ENCODE measurements at places on chromosomes 4 and X.

GRCh38 chrX:55142206-55142918, 53.5 kb downstream of the PAGE2 start:
- peak; percentile 92 for DNase-seq

DNA sequence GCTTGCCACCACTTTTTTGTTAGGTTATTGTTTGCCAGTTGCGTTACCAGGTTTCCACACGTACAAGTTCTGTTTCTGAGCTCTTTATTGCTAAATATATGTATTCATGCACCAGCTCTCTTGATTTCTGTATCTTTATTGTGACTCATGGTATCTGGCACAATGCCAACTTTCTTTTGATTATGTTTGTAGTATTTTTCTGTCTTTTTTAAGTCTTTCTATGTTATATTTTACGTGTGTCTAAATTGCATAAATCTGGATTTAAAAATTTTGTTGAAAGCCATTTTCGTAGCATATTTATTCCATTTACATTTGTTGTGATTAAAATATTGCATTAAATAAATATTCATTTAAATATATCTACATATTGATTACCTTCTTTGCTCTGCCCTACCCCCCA, 73.8 kb downstream of the KDM6A start:
- peak; percentile 31 for DNase-seq

DNA sequence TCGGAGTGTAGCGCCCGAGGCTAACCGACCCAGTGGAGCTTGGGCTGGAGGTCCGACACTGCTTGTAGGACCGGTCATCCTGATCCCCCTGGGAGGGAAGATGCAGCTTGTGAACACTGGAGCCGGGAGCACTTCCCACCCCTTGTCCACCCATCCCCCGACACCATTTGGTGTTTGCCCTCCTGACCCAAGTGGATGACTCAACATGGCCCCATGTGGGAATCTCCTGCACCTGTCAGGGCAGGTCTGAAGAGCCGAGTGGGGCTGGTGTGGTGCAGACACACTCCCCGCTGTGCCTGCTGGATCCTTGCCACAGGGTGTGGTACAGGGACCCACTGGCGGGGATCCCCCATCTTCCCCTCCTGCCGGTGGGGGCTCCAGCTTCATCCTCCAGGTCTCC, 90.0 kb upstream of the AFAP1 start:
- DNase-seq: peak; percentile 100

DNA sequence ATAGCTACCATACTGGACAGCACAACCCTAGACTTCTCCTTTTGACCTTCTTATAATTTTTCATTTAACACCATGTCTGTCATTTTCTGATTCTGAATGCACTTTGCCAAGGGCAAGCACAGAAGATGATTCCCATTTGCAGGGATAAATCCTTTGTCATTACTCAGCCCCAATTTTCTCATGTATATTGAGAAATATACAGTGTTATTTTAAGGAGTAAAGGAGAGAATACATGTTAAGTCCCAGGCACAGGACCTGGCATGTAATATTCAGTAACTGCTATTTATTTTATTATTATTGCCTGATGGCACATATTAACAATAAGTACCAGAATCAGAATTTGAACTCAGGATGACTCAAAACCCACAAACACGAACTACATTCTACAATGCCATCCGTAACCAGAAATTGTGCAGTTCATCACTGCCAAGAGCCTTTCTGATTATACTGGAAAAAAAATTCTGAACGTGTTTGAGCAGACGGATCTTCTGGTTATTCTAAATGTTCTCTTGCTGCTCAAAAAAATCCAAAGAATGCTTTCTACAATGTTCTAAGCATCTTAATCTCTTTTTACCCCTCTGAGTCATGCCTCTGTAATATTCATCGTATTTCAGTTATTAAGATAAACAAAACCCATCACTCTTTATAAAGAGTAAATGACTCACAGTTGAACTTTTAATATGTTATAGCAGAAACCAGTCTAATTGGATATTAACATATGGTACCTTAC, 170.0 kb downstream of the MID1 start:
- no peak for DNase-seq

DNA sequence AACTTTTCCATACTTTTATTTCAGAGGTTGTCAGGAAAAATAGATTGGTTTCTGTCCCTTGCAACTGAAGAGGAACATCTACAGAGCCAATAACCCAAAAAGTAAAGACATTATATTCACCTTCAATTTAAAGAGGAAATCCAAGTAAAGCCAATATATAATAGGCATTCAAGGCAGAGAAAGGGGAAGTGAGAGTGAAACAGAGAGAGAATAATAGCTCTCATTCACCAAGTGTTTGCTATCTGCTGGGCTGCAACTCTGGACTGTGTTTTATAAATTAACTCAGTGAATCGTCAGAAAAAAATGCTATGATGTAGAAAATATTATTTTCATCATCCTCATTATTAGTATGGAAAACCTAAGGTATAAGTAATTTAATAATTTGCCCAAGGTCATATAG, 448.5 kb downstream of the TRAM1L1 start:
- DNase-seq: peak; percentile 2

GRCh38 chr4:19375136-19375804, 876.4 kb upstream of the SLIT2 start:
- DNase-seq: peak; percentile 12

GRCh38 chr4:7167706-7168105, 24.6 kb upstream of the SORCS2 start:
- DNase-seq: peak; percentile 30

GRCh38 chr4:41432881-41433280, 105.1 kb upstream of the LIMCH1 start:
- no peak for DNase-seq

DNA sequence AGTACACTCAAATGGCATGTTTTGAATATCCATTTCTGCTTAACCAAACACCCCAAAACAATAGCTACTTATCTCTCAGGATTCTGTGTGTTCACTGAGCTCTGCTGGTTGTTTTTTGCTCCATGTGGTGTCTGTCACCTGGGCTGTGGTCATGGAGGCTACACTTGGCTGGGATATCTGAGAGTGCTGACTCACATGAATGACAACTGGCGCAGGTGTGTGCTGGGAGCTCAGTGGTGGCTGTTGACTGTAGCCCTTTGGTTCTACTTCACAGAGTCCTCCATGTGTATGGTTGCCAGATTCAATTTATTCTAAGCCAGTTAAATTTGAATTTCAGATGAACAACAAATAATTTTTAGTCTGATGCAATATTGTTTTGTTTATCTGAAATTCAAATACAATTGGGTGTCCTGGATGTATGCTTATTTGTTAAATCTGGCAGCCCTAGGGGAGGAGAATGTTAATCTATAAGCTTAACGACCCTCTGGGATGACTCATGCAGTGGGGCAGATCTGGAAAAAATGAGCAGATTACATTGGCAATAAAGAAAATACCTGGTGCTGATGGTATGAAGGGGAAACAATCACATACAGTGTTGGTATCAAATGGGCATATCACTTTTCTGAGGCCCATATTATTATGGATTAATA, 28.2 kb upstream of the TCEAL4 start:
- DNase-seq: peak; percentile 93

DNA sequence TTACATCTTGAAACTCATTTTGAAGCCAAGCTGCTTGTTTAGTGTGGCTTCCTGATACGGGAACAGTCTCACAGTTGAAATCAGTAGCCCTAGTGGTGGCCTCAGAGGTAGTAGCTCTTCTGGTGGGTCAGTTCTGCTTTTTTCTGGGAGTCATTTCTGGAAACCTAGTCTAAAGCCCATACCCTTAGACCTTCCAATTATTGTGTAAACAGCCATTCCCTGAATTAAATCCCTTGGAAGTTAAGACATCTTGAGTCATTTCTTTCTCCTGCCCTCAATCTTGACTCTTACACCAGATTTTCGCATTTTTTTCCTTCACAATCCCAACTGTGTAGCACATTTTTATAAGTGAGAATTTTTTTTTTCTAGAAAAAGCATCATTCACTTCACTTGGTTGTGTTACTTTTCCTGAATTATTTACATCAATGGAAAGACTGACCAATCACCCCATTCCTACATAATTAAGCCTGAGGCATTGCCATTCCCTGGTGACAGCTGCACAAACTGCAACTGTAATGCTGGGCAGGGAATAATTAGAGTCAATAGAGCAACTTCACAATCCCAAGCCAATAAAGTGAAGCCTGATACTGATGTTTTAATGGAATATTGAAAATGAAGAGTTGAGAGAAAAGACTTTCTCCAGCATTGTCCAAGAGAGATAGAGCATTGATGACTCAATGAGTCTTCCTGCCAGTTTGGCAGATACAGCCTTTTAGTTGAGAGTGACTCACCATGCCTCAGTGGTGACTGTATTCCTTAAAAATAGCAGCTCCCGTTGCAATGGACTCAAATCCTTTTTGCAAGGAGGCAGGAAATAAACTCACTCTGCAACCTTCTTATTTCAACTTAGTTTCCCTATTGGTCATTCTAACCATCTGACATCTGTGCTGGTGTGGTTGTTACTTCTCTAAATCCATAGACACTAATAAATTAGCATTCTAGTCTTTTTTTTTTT, 13.0 kb upstream of the SEPSECS start:
- peak; percentile 67 for DNase-seq

GRCh38 chr4:142463206-142463605, 382.9 kb downstream of the INPP4B start:
- DNase-seq: no peak

GRCh38 chr4:17511051-17511450, 839 bp downstream of the QDPR start:
- peak; percentile 41 for DNase-seq

DNA sequence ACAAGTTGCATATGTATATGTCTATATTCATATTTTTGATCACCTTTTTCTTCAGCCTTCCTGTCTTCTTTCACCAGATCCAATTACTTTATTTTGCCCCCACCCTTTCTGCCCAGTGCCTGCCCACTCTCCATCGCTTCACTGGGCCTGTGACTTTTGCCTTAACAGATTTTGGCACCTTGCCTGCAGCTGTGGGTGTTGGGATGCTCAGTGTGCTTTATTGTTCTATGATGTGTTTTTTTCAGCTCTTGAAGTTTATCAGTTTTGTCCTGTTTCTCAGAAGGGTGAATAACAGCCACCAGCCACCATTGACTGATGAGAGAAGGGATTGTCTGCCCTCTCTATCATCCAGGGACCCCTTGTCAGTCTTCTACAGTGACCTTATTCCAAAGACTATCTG, 77.2 kb upstream of the GALNT7 start:
- DNase-seq: no peak

DNA sequence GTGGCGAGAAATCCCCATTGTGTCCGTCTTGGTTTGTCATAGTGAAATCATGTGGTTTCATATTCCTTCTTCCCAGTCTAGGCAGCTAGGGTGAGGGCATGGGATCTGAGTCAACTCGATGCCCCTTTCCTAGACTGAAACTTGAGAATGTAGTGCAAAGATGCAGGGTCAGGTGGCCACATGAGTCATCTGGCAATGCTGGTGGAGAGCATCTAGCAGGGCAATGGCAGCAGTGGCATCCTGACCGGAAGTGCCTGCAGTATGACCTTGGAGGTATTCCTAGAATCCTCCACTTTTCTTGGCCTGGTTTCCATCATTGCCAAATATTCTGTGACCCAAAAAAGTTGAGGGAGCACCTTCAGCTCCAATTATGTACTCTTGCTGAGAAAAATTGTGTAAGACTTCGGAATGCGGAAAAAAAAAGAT, 39.1 kb upstream of the TMEM184C start:
- DNase-seq: peak; percentile 89

GRCh38 chr4:83757121-83757621, 221.3 kb downstream of the GPAT3 start:
- DNase-seq: peak; percentile 7

DNA sequence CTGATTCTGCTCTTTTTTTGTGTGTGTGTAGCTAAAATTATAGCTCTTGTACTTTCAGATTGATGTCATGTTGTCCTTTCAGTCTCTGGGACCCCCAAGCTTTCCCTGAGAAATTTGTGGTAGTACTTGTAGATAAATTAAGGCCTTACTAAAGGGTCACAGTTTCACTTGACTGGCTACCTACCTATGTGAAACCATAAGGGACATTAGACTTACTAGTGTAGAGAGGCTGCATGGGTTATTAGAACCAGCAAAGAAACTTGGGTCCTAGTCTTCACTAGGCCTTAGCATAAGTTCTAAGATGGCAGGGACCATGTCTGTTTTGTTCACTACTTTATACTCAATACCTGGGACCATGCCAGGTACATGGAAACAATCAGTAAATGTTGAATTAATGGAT, 21.4 kb downstream of the WDR44 start:
- DNase-seq: no peak

- no peak for DNase-seq
These were observed 22.1 kb upstream of the OR13H1 start for GRCh38 chrX:131521824-131522223.

DNA sequence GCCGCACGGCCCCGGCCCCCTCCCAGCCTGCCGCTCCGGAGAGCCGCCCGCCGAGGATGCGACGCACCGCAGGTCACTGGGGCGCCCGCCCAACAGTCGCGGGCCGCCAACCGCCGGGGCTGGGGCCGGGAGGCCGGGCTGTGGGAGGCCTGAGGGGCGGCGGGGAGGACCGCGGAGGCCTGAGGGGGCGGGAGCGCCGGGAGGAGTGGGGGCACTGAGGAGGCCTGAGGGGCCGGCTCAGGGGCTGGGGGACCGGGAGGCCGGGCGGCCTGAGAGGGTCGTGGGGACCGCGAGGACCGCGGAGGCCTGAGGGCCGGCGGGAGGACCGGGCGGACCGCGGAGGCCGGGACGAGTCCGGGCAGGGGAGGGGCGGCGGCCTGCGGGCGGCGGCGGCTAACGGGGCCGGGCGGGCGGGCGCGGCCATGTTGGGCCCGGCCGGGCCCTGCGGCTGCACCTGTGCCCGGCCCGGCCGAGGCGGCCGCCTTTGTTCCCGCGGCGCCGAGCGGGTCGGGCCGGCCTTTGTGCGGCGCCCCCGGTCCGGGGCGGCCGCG, 353 bp downstream of the NSD2 start:
- DNase-seq: peak; percentile 89

- peak; percentile 91 for DNase-seq
These were observed at the start of gene UGT8 for GRCh38 chr4:114598191-114599121. Gene UGT8, plus strand, starts transcription at chr4:114598807. Its CDS starts 24,074 bp downstream, at chr4:114622881.

DNA sequence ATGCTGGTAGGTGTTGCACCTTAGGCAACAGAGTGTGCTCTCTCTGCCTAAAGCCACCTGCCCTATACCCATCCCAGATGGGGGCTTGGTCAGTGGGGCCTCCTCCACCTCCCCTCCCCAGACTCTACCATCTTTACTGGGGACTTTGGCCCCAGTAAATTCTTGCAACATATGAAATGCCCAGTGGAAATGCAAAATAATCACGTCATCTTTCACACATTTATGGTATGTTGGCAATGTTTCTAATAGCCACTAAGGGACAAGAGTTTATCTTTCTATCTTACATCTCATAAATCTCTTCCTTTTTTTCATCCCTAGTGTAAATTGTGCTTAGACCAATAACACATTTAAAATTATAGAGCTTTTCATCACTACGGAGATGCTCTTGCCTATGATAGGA, 103.0 kb upstream of the MAML3 start:
- no peak for DNase-seq

GRCh38 chr4:139461022-139461628, 7.2 kb downstream of the RAB33B start:
- peak; percentile 4 for DNase-seq
